ENCODE measurements at places on chromosomes 3 and 15.

- DNase-seq, result no peak
These were observed 86.8 kb downstream of the SHQ1 start for GRCh38 chr3:72761410-72761809.

- DNase-seq, result no peak
These were observed 50.6 kb downstream of the B3GNT5 start for GRCh38 chr3:183303690-183304089.

DNA sequence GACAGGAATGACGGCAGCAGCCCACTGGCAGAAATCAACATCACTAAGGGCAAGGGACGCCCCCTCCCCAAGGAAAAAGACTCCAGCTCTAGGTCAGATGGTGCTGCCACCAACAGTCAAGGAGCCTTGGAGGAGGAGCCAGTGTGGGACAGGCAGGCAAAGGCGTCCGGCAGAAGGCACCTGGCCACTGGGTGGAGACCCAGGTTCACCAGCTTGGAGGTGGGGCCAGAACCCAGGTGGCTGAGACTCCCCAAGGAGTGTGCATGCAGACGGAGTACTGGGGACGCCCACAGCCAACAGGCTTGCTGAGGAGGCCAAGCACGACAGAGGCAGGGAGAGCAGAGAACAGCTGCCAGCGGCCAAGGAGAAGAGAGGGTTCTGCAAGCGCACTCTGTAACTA lies 35.2 kb downstream of the PTPN23 start:
- DNase-seq, result no peak

DNA sequence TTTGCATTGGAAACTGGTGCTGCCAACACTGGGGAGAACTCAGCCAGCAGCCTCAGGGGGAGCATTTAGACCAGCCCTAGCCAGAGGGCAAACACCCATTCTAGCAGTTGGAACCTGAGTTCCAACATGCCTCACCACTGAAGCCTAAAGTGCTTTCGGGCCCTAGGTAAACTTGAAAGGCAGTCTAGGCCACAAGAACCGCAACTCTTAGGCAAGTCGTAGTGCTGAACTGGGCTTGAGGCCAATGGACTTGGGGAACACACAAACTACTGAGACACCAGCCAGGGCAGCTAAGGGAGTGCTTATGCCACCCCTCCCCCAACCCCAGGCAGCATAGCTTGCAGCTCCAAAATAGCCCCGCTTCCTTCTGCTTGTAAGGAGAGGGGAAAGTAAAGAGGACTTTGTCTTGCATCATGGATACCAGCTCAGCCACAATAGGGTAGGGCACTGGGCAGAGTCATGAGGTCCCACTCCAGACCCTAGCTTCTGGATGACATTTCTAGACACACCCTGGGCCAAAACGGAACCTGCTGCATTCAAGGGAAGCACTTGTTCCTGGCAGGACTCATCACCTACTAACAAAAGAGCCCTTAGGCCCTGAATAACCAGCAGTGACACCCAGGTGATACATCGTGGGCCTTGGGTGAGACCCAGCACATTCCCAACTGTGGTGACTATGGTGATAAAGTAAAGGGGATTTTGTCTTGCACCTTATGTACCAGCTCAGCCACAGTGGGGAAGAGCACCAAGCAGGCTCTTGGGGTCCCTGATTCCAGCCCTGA lies 37.3 kb upstream of the TEX9 start:
- DNase-seq, result no peak

DNA sequence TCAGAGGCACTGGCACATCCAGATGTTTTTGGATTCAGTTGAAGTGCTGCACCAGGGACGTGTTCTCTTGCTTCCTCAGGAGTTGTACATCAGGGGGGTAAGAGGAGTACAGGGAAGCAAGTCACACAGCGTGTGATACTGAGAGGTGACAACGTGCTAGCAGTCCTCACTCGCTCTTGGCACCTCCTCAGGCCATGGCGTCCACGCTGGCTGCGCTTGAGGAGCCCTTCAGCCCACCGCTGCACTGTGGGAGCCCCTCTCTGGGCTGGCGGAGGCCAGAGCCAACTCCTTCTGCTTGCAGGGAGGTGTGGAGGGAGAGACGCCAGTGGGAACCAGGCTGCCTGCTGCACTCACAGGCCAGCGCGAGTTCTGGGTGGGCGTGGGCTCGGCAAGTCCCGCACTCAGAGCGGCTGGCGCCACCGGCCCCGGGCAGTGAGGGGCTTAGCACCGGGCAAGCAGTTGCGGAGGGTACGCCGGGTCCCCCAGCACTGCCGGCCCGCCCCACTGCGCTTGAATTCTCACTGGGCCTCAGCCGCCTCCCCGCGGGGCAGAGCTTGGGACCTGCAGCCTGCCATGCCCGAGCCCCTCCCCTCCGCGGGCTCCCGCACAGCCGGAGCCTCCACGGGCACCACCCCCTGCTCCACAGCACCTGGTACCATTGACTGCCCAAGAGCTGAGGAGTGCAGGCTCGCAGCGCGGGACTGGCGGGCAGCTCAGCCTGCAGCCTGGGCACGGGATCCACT lies 64.5 kb downstream of the PLD1 start:
- DNase-seq, result no peak

Measured in ecto neural progenitor cell (in vitro differentiated cells).